ENCODE measurements at places on chromosomes 1 and 21. TPM values are rescaled to one million over a fixed set of nuclear protein-coding genes. Genes with fewer than 3 reads are reported as not detected.

The NBPF26 gene
- 37.9 TPM for total RNA-seq

The CAMK2N1 gene
- total RNA-seq: 3.0 TPM

The CFH gene
- total RNA-seq: 2.9 TPM

The ILDR2 gene
- total RNA-seq: 3.5 TPM

The ZDHHC18 gene
- total RNA-seq: 52.9 TPM

The TPTE gene
- not detected for total RNA-seq

The ATP1A2 gene
- not detected for total RNA-seq

The TOR1AIP1 gene
- 68.3 TPM for total RNA-seq

The MROH9 gene
- total RNA-seq: not detected

The LRRC40 gene
- 18.8 TPM for total RNA-seq

The TAGLN2 gene
- 384 TPM for total RNA-seq

The TEX38 gene
- total RNA-seq: not detected

The APCS gene
- not detected for total RNA-seq

The SLC16A4 gene
- 0.33 TPM for total RNA-seq

The OR2T35 gene
- not detected for total RNA-seq

The PRAMEF27 gene
- not detected for total RNA-seq

The DFFA gene
- 31.9 TPM for total RNA-seq

The ARHGEF2 gene
- 151 TPM for total RNA-seq

The AMPD1 gene
- total RNA-seq: not detected

The SPRR1A gene
- not detected for total RNA-seq

The RAB7B gene
- 0.91 TPM for total RNA-seq

The SPATA17 gene
- not detected for total RNA-seq

The SPATA1 gene
- total RNA-seq: 3.3 TPM

The CYP4A22 gene
- not detected for total RNA-seq

The SEC16B gene
- 0.26 TPM for total RNA-seq

The USH2A gene
- not detected for total RNA-seq

The TMCO1 gene
- 73.7 TPM for total RNA-seq

The RAP1GAP gene
- total RNA-seq: 0.69 TPM

The CLCA1 gene
- total RNA-seq: not detected

The FAM151A gene
- not detected for total RNA-seq

The MIXL1 gene
- not detected for total RNA-seq

The TFF3 gene
- not detected for total RNA-seq

The LAPTM5 gene
- total RNA-seq: 485 TPM

The PADI2 gene
- total RNA-seq: 0.23 TPM

The NBPF20 gene
- 0.99 TPM for total RNA-seq

The LCE2D gene
- not detected for total RNA-seq

The C4BPA gene
- not detected for total RNA-seq

The CYP2J2 gene
- 2.9 TPM for total RNA-seq

The VASH2 gene
- total RNA-seq: 0.08 TPM

The IGSF9 gene
- not detected for total RNA-seq

The MFAP2 gene
- not detected for total RNA-seq

The RABGGTB gene
- 86.0 TPM for total RNA-seq

The ICOSLG gene
- total RNA-seq: 1.5 TPM

The GBP7 gene
- 0.28 TPM for total RNA-seq

The SIM2 gene
- total RNA-seq: not detected

The BARHL2 gene
- not detected for total RNA-seq

The KRTAP12-2 gene
- not detected for total RNA-seq

The TCHHL1 gene
- total RNA-seq: not detected

The VAV3 gene
- total RNA-seq: 6.9 TPM

The XCL2 gene
- 15.4 TPM for total RNA-seq

The OPRD1 gene
- total RNA-seq: not detected

The TSACC gene
- not detected for total RNA-seq
